Cardiac fibroblast (primary cell): ENCODE measurements at places on chromosomes 5 and 9.

- peak; percentile 4 for DNase-seq
Measured at GRCh38 chr5:74493411-74493810, 147.1 kb downstream of the ENC1 start.

DNA sequence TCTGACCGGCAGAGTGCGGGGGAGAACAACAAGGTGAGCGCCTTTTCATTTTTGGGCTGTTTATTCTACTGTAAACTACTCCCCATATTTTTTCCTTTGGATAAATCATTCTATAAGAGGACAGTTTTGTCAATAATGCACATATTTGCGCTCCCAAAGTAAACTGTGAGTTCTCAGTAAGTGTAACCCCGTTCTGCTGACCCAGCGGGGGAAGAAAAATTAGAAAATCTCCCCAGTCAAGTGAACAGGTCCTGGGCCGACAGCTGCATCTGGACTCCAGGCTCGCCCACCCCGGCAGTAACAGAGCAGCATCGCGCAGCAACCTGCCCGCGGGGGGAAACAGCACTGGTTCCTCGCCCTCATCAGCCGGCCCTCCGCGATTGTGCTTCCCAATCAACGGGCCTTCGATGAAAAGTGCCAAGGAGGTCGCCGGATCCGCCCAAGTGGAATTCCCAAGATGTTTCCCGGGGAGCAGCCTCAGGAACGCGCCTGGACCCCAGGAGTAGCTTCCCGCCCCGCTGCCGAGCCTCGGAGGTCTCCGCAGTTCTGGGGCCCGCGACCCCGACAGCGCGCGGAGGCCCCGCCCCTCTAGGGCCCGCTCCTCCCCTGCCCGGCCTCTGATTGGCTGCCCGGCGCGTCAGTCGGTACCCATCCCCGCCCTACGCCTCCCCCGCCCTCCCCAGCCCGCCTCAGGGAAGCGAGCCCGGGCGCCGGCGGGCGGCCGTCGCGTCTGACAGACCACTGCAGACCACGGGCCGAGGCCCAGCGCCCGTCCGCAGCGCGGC, at the start of gene OTULINL:
Gene OTULINL (plus strand): TSS at position 687 of the 785 bp plus-strand sequence. CDS start 103 bp downstream, outside the sequence.
- DNase-seq = peak; percentile 69

DNA sequence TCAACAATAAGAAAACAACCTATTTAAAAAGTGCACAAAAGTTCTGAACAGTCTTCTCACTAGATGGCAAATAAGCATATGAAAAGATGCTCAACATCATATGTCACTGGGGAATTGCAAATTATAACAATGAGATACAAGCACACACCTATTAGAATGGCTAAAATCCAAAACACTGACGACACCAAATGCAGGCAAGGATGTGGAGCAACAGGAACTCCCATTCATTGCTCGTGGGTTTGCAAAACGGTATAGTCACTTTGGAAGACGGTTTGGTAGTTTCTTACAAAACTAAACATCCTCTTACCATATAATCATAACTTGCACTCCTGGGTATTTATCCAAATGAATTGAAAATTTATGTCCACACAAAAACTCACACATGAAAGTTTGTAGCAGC, 100.9 kb upstream of the TBC1D2 start:
- no peak for DNase-seq

DNA sequence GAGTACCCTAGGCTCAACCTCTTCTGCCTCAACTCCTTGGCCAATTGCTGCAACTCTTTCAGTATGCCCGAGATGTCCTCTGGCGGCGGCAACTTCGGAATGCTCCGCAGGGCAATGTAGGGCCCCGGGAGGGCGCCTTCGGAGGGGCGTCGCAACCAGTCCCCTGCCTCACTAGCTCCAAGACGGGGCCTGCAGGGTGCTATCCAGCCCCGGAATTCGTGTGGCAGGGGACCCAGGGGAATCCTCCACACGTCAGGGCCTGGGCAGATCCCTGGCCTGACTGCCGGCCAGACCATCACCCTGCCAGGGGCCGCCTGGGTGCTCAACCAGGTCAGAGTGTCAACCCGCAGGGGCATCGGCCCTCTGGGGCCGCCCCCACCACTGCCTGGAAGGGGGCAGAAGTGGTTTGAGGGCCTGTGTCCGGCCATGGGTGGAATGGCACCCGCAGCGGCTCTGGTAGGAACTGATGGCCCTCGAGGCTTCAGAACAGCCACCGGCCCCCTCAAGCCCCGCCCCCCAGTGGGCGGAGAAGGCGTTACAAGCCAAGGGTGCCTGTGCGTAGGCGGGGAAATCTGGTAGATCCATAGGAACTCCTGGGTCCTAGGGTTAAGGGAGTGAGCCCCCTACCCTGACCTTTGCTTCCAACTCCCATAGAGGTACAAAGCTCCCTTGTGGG, at the start of gene POU5F2:
Gene POU5F2 (minus strand): TSS at position 465 of the 676 bp plus-strand sequence. CDS start 37 bp downstream, at position 428.
- DNase-seq = no peak

DNA sequence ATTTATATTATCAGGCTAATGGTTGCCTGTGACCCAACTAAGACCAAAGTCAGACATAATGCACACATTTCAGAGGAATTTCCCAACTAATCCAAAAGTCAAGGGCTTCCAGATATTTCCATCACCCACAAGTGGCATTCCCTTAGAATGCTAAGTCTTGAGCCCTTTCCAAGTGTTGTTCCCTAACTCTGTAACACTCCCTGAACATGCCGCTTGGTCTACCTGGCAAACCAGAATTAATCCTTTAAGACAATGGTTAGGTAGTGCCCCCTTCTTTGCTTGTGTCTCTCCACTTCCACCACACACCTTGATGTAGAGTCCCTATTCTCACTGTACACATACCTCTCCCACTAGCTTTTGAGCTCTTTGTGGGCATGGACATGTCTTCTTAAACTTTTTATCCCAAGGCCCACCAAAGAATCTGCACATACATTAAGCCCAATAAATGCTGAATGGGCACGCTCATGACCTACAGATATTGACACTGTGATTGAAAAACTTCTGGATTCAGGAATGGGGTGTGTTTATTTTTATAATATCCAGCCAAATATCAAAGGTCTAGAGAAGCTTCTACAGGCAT, 37.8 kb upstream of the IFNE start:
- no peak for DNase-seq

DNA sequence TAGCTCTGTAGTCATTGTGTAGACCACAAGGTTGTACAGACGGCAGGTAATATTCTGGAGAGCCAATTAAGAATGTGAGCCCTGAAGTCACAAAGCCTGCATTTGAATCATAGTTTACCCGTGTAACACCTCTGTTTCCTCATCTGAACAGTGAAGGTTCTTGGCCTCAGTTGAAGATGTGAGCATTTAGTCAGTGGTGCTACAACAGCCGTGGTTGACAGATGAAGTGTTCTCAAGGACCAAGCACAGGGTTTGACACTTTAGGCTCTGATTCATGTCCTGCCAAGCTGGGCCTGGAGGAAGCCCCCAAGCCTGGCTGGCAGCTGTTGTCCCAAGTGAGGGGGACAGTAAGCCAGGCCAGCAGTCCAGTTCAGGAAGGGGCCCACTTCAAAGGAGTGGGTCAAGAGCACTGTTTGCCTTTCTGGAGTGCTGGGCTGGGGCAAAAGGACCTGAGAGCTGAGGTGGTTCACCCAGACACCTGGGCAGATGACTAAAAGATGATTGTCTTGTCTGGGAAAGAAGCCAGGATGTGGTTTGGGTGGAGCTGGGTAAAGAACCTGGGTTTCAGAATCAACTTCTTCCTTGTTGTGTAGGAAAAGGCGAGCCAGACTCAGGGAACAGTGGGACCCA, 20.7 kb downstream of the FAXDC2 start:
- peak; percentile 49 for DNase-seq
